Activated T-cell treated with anti-CD3 and anti-CD28 coated beads for 24 hours (primary cell): ENCODE measurements at places on chromosomes 5 and 9.
A peak's percentile ranks its signal among the peaks of the same experiment; 100 is the strongest.

- DNase-seq, result no peak
These were observed 51.2 kb downstream of the SHB start for GRCh38 chr9:38017885-38018186.

GRCh38 chr5:6081727-6082210 is 296.6 kb downstream of the MED10 start:
- DNase-seq, result no peak

DNA sequence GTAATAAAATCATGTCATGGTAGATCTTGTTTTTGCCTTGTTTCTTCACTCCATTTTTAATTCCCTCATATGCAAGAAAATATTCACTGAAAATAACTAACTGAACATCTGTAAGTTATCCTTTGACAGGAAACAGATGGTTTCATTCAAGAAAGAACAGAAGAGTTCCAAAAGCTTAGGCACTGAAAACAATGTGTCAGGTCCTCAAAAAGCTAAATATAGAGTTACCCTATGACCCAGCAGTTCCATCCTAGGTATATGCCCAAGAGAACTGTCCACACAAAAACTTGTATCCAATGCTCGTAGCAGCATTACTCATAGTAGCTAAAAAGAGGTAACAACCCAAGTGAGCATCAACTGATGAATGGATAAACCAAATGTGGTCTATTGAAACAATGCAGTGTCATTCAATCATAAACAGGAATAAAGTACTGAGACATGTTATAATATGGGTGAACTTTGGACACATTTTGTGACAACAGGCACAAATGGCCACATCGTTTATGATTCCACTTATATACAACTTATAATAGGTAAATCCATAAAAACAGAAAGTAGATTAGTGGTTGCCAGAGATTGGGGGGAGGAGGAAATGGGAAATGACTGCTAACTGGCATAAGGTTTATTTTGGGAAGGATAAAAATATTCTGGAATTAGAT is 231.0 kb downstream of the FRMD3 start:
- DNase-seq, result no peak

- DNase-seq, result no peak
These were observed 377.1 kb downstream of the ACTL7B start for GRCh38 chr9:108478431-108479332.

DNA sequence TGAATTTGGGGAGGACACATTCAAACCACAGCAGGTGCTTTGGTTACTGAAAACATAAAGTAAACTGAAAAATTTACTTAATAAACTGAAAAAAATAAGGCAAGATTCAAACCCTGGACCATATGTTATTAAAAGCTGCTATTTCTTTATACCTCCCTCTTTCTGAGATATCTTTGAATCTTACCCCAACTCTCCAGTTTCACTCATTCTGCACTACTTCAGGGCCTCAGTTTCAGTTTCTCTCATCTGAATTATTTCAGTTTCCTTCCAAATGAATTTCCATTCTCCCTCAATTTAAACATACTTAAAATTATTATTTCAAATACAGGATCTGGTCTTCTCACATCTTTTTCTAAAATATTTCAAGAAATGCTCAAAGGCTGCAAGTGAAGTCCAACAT is 4.9 kb upstream of the OXCT1 start:
- no peak for DNase-seq

GRCh38 chr5:76379316-76379715 is 23.8 kb upstream of the IQGAP2 start:
- no peak for DNase-seq

- DNase-seq, result no peak
These were observed 63.1 kb downstream of the RCL1 start for GRCh38 chr9:4855841-4856240.

DNA sequence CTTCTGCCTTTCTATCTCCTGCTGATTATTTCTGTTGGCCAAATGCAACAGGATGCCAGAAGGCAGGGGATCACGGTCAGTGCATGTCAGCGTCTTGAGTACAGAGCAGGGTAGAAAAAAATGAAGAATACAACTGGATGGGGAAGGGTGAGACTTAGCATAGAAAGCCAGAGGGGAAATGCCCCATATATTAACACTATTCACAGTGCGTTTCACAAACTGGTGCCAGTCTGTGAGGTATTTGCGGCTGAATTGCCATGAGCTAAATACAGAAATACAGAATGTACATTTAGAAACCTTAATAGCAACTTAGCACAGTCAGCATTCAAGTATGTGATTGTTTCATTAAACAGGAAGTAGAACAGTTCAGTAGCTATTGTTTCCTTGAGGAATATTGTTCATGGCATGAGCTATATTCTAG is 31.0 kb upstream of the SLC1A3 start:
- DNase-seq, result no peak

GRCh38 chr5:10201223-10201868 is 48.3 kb downstream of the ATPSCKMT start:
- DNase-seq, result no peak

DNA sequence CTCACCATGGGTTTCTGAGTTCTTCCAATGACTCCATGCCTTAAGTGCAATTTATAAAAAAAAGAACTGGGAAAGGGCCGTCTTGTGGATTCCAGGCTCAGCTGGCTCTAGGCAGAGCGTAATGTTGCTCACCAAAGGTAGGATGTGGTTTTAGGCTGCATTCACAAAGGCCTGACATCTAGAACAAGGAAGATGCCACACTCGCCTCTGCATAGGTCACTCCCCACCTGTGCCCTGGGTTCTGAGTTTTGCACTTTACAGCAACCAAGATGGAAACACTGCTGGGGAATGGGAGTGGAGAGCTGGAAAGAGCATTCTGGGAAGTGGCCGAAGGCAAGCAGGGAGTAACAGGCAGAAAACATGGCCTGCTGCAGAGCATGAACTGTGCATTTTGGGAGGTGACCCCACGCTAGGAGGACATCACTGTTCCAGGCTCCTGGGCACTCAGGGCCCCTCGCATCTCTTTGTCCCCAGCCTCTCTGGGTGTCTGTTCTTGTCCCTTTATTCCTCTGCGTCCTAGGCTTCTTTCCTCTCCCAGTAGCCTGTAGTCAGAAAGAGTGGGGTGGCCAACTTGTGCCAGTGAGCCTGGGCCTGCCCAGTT is 12.3 kb downstream of the FCN2 start:
- no peak for DNase-seq

GRCh38 chr5:154395407-154396106 is 50.2 kb upstream of the SAP30L start:
- DNase-seq, result no peak

DNA sequence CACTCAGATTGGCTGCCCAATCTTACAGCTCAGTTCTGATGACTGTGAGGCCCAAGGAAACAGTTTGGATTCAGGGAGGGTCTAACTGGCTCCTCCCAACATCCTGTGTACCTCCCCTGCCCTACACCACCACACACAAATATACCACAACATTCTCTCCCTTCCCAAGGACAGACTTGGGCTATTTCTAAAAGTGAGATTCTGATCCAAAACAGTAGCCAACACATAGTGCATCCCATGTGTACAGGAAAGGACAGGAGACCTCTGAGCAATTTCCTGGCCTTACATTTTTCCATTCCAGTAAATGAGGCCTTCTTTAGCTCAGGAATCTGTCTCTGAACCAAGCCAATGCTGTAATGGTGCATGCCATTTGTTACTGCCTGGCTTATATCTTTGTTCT is 20.8 kb downstream of the ZNF366 start:
- DNase-seq, result no peak

DNA sequence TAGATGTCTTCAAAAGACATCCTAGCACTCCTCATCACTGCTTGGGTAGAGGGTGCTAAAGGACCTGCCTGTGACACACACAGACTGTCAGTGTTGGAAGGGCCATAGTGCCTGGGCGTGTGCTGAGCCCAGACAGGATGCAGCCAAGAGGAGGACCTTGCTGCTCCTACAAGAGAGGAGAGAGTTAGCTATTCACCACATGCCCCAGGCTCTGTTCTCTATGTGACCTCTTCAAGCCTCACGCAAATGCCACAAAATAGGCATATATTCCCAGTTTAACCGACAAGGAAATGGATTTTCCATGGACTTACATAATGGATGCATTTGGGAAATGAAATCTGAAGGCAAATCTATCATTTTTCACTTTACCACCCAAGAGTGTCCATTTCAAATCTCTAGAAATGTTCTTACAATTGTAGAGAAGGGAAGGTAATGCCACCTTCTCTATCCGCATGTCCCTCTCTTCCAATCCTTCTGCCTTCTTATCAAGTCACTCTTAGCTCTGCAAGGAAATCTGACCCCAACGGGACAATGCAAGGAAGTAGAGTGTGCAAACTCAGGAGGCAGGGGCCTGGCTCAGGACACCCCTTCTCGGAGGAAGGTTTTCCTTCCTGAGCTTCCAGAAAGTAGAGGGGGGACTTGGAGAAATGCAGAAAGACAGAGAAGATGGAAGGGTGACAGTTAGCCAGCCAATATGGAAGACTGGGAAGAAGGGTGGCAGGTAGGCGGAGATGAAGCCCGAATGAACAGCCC is 49.5 kb downstream of the TRIM32 start:
- no peak for DNase-seq

DNA sequence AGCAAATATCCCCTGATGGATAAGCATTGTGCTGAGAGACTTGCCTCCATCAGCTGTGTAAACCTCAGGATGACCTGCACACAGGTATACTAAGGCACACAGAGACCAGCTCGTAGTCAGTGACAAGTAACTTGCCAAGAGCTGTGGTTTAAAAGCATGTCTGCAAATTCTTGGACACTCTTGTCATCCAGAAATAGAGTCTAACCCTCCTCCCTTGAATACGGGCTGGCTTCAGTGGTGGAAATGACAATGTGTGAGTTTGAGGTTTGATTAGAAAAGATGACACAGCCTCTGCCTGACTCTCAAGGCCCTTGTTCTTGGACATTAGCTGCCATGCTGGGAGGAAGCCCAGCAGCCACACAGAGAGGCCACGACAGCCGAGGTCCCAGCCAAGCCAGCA is 114.4 kb downstream of the GADD45G start:
- DNase-seq, result no peak

DNA sequence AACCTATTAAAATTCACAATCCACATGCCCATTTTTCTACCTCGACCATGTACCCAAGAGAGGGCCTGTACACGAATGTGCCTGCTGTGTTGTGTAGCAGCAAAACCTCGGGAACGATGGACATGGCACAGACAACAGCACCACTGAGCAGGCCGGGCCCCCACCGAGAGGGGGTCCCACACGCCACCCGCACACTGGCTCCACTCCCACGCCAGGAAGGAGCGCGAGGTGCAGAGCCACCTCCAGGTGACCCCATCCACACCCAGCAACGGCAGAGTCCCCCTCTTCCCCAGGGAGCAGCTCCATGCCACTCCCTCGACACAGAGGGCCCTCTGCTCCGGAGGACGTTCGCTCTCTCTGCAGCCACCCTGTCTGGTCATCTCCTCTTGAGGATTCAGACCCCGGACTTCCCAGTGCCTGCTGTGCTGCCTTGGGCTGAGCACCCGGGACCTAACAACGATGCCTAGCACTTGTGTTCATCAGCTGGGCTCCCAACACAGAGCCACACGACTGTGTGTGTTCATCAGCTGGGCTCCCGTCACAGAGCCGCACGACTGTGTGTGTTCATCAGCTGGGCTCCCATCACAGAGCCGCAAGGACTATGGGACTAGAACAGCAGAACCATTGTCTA is 25.3 kb upstream of the ADAMTS2 start:
- DNase-seq, result no peak

GRCh38 chr9:81613002-81613812 is 76.1 kb downstream of the TLE1 start:
- DNase-seq, result no peak

DNA sequence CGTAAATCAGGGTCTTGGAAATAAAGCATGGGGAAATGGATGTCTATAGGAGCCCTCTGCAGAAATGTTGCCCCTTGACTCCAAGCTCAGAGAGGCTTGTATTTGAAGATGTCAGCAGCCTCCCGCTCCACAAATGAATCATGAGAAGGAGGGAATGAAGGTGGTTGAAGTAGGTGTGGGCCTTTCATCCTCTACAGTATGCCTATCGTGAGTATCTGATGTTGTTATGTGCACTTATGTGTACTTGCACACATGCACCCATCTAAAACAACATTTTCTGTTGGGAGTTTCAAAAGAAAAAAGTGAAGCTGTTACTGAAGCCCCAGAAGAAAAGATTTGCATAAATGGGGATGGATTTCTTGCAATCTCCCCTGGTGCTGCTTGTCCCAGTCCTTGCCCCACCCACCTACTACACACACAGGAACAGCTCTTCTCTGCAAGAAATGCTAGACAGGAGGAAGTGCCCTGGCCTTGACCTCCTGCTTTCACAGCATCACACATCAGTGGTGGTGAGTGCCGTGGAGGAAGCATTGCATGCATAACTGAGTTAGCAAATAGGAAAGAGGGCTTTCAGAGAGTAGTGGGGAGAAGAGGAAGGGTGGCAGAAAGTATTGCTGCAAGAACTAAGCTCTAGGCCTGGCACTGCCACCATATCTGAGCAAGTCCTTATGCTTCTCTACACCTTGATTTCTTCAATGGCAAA is 156.1 kb downstream of the SNX18 start:
- DNase-seq, result peak; percentile 20

DNA sequence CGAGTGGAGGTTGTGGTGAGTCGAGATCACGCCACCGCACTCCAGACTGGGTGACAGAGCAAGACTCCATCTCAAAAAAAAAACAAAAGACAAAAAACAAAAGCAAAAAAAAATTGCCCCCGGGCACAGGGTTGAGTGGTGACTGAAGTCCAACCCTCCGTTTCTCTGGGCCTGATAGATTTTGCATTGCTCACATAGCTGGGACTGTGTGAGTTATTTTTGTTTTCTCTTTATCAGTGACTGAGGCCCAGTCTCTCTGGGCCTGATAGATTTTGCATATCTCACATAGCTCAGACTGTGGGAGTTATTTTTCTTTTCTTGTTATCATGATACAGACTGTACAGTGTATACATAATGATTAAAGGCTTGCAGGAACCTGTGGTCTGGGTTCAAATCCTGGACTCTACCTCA is 2.6 kb upstream of the SLC28A3 start:
- DNase-seq, result no peak

- no peak for DNase-seq
These were observed 41.5 kb upstream of the NOTCH1 start for GRCh38 chr9:136587145-136587943.

DNA sequence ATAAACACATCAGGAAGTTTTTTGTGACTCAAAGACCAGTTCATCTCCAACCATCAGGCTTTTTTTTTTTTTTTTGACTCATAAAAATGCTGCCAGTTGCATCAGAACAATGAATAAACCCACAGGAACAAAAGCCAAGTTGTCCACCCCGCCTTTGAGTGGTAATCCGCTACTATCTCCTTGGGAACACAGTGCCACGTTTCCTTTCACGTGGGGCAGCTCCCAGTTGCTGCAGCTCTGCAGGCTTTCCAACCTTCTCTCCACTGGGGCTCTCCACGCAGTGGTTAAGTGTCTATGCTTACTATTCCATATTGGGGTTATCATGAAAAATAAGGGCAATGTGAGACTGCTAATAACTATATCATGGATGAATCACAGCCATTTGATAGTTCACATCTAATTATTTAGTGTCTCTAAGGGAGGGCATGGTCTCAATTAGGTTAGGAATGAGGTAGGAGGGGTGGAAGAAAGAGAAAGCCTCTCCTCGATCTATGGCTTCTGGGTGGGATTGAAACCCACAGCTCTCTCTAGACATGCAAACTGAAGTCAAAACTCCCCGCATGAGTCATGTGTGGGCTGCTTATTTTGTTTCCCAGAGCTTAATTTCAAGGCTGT is 55.8 kb upstream of the ACTBL2 start:
- no peak for DNase-seq
